ENCODE measurements at places on chromosomes 3 and 15.

- no peak for DNase-seq
These were observed 166.7 kb downstream of the FRMD5 start for GRCh38 chr15:44028349-44028748.

- no peak for DNase-seq
These were observed 193.6 kb downstream of the EPHA3 start for GRCh38 chr3:89300981-89301380.

DNA sequence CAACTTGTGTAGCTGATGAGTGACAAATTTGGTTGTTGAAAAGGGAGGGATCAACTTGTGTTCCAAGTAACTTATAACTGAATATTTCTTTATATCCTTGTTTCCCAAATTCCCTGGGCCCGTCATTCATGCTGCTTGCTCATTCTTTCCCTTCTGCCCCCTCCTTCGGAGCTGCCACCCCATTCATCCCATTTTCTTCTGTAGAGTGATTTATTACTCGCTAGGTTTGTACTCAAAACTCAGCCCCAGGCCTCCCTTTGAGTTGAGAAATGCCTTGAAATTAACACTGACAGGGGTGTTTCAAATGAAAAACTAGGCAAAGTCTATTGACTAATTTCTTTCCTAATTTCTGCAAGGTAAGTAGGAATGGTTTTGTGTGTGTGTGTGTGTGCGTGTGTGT is 277.4 kb upstream of the SLCO3A1 start:
- no peak for DNase-seq

- DNase-seq: no peak
These were observed 242.7 kb upstream of the ARRDC4 start for GRCh38 chr15:97717806-97718205.

- DNase-seq: peak; percentile 95
These were observed at the start of gene PEX5L for GRCh38 chr3:180036671-180037455. PEX5L (minus strand) TSS chr3:180036937; CDS start chr3:180036599, 338 bp downstream.

DNA sequence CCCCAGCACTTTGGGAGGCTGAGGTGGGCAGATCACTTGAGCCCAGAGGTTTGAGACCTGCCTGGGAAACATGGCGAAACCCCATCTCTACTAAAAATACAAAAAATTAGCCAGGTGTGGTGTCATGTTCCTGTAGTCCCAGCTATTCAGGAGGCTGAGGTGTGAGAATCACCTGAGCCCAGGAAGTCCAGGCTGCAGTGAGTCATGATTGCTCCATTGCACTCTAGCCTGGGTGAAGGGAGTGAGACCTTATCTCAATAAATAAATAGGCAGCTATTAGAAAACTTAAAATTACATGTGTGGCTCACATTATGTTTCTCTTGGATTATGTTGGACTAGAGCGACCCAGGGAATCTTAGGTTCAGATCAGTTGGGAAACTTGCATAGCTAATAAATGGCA is 69.7 kb downstream of the RPLP1 start:
- no peak for DNase-seq

DNA sequence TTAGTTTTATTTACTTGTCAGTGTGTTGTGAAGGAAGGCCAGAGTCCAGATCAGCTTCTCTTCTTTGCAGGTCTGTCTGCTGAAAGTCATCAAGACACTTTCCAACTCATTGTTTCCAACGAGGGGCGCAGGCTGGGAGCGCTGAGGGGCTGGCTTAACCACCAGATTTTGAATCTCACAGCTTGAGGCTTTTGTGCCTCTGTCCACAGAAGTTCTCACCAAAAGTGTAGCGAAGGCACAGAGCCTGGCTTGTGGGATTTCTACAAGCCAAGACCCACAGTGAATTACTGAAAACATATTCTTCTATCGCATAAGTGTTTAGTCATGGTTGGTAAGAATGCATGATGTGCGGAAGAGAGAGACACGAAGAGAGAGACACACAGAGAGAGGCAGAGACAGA is 35.2 kb downstream of the BHLHE40 start:
- DNase-seq: no peak

DNA sequence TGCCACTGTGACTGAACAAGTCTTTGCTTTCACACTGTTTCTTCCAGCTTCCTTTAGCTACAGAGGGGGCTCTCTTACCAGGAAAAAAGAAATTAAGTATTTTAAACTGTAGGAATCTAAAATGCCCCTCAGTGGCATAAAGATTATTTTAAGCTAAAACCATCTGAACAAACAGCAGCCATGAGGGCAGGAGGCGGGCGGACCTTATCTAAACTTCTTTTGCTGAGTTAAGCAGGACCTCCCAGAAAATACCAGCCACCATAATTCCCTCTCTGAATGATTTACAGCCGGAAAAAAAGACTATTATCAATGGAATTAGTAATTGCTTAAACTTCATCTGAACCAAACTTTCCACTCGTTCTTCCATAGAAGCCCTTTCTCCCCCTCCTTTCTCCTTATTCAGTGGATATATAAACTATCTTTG is 5.2 kb upstream of the TOPAZ1 start:
- no peak for DNase-seq

- peak; percentile 87 for DNase-seq
These were observed 7.3 kb upstream of the NRROS start for GRCh38 chr3:196632046-196632751.

DNA sequence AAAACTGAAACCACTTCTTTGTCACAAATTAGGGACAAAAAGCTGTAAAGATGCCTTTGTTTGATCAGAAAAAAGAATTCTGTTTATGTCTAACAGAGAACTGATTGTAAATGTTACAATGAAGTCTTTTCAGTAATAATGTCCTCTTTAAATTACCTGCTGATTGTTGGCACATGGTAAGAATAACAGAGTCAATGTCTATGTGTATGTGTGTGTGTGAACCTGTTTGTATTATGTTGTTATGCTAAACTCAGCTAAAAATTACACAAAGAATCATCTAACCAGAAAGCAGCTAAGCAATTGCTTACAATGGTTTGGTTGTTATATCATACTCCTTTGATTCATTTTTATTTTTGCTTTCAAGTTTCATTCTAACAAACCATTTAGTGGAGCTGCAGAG is 159.1 kb upstream of the PDZRN3 start:
- no peak for DNase-seq

DNA sequence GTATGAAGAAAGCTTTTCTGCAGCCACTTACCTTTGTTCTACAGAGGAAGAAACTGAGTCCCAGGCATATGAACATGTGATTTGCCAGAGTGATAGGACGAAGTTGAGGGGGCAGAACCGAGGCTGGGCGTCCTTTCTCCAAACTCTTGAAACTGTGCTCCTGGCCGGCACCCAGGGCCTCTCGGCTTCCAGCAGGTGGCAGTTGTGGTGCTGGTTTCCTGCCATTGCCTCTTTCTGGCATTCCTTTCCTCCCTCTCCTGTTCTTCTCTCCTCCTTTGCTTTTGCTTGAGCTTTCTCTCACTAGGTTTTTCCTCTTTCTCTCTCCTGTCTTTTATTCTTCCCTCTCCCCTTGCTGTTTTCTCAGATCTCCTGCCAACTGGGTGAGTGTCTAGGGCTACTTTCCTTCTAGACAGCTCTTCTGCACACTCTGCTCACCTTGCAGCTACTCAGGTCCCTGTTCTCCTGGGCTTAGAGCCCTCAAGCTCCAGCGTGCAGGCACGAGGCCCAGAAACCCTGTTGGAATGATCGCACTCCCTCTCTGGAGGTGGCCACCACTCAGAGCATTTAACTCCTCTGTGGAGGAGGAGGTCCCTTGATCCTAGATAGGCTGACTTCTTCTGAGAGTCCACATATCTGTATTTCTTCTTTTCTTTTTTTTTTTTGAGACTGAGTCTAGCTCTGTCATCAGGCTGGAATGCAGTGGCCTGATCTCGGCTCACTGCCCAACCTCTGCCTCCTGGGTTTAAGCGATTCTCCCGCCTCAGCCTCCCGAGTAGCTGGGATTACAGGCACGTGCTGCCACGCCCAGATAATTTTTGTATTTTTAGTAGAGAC is 26.2 kb downstream of the TRAK1 start:
- no peak for DNase-seq

GRCh38 chr3:29335438-29335837 is 54.6 kb downstream of the RBMS3 start:
- peak; percentile 42 for DNase-seq

- DNase-seq: no peak
These were observed 1.5 kb downstream of the RPL24 start for GRCh38 chr3:101685050-101685400.

DNA sequence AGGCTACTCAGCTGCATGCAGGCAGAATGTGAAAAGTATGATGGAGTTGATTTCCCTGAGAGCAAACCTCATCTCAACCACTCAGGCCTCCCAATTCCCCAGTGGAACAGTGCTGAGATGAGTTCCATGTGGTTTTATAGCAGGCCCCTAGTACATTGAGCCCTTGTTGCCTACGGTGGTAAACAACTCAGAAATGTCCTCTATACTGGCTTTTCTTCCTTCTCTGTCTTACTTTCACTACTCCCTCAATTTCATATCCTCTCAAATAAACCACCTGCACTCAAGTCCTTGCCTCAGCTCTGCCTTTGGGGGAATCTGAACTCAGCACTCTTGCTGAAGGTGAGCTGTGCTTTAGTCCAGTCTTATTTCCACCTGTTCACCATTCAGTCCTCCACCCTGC is 399.9 kb downstream of the PDCD6IP start:
- no peak for DNase-seq

- DNase-seq: no peak
These were observed 417.6 kb upstream of the CDIN1 start for GRCh38 chr15:36161771-36162212.

- no peak for DNase-seq
These were observed 10.6 kb upstream of the KIF23 start for GRCh38 chr15:69403594-69403993.

GRCh38 chr15:84752700-84753099 is 4.3 kb downstream of the ZNF592 start:
- DNase-seq: no peak

DNA sequence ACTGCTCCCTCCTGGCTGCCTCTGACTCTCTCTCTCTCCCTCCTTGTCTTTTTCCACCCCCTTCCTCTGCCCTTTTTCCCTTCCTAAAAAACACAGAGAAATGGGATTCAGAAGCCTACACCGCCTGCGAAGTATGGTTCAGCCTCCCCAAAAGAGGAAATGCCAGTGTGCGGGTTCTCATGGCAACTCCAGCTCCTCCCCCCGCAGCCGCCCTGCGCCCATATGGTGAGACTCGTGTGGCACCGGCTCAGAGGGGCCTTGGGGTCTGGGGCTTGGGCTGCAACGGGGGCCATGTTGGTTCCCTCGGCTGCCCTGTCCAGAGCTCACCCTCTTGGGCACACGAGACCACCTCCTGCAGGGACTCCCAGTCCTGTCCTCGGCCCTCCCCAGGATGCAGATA is 23.6 kb upstream of the LINGO1 start:
- DNase-seq: no peak

- no peak for DNase-seq
These were observed 85.6 kb downstream of the NEDD4 start for GRCh38 chr15:55907797-55908196.

Measured in nephron progenitor cell (in vitro differentiated cells).